CD4-positive, alpha-beta T cell treated with Interleukin-6 for 4 hours (primary cell): ENCODE measurements at places on chromosomes 12 and 14.

GRCh38 chr12:47602949-47603558, 102.8 kb downstream of the RPAP3 start:
- no peak for DNase-seq

DNA sequence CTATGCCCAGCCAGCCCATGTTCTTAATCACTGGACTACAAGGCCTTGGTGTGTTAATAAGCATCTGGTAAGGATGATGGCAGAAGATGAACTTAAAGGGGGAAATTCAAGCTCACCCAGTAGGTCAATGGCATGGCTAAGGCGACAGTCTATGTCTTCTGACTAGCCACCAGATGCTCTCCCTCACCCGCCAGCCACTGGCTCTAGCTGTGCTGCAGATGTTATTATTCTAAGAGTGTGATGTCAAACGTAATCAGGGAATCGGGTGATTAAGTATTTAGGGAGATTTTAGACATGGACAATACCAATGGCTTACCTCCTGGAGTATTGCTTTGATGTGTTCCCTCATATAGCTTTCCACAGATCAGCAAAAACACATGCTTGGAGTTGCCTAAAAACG, 39.2 kb upstream of the MAX start:
- no peak for DNase-seq

GRCh38 chr14:23864259-23864658, 89.3 kb upstream of the DHRS4 start:
- no peak for DNase-seq

DNA sequence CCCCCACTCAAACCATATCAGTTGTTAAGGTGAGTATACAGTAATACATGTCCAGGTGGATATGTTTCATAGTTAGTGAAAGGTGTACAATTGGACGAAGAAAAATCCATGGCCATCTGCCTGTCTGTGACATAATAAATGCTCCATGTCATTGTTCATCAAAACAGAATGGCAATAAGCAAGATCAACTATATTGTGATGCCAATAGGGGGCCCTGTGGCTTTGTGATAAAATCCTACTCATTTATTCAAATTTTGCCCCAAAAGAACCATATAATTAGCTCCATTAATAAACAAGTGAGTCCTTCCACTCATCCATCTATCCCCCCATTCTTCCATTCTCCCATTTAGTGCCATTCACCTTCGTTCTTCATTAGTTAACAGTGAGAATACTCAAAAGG, 102.0 kb downstream of the MGST1 start:
- DNase-seq, result no peak

GRCh38 chr12:84911271-84912197, 1.1 kb downstream of the SLC6A15 start:
- no peak for DNase-seq

DNA sequence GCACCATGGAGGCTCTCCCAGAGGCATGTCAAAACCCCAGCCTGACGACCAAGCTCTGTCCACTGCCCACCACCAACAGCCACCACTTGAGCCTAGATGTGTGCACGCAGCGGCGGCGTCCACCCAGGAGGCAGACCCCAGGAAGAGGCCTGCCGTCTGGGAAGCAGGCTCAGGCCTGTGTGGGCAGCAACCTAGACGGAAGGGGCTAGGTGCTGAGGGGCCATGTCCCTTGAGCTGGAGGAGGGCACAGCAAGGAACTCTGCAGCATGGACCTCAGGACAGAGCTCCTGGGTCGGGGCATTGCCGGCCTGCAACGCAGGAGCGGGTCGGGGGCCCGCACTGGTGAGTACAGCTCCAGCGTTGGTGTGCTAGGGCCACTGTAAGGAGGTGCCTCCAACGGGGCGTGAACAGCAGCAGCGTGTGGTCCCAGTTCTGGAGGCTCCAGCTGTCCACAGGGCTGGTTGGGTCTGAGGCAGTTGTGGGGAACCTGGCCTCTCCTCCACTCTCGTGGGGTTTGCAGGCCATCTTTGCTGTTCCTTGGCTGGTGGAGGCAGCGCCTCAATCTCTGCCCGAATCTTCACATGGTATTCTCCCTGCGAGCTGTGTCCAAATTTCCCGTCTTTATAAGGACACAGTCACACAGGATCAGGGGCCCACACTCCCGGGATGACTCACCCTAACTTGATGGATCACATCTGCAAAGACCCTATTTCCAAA, 20.5 kb downstream of the ZBTB42 start:
- DNase-seq, result no peak
